ENCODE measurements at places on chromosomes 3 and 15.

GRCh38 chr3:156687023-156687422 is 12.6 kb downstream of the TIPARP start:
- DNase-seq = no peak

DNA sequence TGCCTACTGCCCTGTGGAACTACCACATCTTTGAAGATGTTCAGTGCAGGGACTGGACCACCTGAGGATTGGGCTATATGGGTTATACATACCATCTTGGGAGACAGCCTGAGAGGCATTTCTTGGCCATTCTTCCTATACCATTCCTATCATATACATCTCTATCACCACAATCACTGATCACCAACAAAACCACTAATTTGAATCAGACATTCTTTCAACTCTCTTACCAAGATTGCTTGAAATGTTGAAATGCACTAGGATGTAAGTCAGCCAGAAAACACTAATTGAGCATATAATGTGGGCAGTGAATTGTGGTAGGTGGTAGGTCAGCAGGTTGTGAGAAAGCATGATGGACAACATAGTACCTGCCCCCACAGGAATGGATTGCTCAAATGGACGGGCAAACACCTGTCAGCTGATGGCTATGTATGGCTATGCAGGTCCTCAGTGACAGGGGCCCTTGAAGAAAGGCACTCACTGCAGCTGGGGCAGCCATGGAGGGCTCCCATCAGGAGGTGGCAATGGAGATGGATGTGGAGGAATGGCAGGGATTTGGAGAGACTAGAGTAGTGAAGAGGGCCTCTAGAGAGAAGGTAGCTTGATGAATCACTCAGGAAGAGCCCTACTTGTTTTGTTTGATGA is 49.1 kb downstream of the AMOTL2 start:
- DNase-seq = no peak

GRCh38 chr3:48477959-48478520 is 25.9 kb downstream of the SHISA5 start:
- no peak for DNase-seq

DNA sequence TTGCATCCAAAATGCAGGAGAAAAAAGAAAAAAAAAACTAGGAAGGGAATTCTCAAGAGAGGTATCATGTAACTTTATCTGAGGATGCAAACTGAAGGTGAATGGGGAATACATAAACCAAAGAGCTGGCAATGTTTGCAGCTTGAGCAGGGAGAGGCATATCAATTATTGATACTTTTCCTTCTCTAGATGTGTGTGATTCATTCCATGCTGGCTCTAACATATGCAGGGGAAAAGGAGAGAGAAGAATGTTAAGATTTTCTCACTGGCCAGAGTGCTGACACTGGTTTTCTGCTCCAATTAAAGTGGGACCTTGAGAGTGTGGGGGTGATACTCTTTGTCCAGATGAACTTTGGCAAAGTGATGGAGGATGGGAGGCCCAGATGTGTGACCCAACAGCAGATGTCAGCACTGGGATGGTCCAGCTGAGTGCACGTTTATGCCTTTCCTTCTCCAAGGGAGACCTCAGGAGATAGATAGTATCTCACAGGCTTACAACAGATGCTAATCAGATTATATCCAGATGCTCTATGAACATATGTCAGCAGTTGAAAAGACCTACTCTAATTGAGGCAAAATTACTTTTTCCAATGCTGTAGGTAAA is 50.0 kb upstream of the PSMD6 start:
- DNase-seq = no peak

- peak; percentile 46 for DNase-seq
Measured at GRCh38 chr3:148309390-148310035, 388.2 kb upstream of the AGTR1 start.

GRCh38 chr3:60140160-60140559 is 1090.3 kb upstream of the CFAP20DC start:
- no peak for DNase-seq

DNA sequence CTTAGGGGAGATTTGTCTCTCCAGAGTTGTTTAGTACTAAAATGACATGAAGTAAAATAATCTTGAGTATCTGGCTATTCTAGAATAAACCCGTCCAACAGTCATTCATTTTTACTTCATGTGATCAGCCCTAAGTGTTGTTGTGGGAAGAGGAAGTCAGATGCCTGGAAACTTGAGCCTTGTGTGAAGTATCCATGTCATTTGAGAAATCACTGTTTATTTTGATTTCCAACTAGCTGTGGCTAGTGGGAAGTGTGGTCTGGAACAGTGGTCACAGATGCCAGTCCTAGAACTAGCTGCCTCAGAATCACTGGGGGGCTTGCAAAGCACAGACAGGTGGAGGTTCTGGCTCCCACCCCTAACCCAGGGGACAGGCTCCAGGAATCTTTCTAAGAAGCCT is 77.7 kb upstream of the LIMD1 start:
- DNase-seq = no peak

GRCh38 chr3:15108869-15109268 is 9.9 kb upstream of the RBSN start:
- no peak for DNase-seq

- DNase-seq = no peak
Measured at GRCh38 chr3:193825617-193826016, 232.6 kb downstream of the OPA1 start.

DNA sequence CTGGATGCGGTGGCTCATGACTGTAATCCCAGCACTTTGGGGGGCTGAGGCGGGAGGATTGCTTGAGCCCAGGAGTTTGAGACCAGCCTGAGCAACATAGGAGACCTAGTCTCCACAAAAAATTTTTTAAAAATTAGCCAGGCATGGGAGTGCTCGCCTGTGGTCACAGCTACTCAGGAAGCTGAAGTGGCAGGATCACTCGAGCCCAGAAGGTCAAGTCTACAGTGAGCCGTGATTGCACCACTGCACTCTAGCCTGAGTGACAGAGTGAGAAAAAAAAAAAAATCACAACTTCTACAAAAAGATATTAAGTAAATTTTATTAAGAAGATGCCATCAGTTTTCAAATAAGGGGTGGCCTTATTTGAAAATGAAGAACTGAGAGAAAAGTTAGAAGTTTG is 11.9 kb upstream of the PLA2G4D start:
- DNase-seq = no peak

DNA sequence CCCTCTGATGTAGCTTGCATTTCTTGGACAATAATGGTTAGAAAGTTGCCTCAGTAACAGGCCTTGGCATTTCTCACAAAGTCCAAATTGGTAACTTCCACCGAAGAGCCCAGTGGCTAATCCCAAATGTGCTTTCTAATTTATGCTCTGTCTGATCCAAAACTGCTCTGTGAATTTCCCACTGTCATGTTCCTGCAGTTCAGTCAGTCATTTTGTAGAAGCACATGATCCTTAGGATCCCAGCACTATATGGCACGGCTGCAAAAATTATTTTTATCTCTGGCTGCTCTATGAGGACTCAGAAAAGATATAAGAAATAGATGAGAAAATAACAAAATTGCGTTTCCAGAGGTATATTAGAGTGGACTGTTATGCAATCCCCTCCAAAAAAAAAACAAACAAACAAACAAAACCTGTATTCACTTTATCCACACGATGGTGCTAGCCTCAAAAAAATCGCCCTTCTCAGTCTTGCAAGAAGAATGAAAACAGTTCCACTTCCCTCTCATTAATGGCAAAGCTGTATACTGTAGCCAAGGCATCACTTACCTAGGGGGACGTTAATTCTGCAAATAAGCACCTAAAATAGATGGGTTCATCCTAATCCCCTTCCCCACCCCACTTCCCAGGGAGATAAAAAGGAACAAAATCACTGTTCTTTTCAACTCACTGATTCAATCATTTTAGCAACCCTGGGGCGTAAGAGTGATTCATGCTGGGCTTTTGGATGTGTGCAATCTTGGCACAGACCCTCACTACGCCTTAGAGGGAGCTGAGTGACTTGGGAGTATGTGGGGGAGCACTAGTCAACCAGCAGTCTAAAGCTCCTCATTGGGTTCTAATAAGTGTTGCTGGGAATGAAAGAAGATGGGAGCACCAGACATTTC is 61.3 kb downstream of the TMCO5A start:
- DNase-seq = peak; percentile 66

DNA sequence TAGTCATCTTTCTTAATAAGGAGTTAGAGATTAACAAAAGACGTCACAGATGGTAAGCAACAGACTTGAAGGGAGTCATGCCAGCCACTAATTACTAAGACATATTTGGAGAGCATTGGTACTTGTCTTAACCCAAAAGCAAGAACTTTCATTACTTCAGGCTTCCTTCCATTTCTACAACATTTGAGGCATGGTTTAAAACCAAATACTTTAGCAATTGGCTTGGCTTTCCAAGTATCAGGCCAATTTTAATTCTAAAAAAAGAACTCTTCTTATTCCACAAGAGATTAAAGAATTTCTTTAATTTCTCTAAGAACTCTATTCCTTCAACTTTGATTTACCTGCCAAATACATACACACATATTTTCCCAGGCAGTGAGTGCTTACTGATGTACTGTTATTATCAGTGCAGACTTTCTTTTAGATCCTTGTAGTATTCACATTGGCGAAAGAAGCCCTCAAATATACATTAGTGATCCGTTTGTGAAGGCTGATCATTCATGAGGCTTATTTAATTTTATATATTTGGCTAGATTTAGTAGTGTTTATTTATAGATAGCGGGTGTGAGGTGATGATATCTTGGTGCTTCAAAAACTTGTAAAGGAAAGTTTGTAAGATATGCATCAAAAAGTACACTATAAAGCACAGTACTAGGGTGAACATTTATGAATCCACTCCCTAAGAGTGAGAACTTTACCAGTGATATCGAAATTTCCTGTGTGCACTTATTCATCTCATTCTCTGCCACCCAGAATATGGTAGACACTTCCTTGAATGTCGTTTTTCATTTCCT is 229.2 kb downstream of the MFSD1 start:
- no peak for DNase-seq

DNA sequence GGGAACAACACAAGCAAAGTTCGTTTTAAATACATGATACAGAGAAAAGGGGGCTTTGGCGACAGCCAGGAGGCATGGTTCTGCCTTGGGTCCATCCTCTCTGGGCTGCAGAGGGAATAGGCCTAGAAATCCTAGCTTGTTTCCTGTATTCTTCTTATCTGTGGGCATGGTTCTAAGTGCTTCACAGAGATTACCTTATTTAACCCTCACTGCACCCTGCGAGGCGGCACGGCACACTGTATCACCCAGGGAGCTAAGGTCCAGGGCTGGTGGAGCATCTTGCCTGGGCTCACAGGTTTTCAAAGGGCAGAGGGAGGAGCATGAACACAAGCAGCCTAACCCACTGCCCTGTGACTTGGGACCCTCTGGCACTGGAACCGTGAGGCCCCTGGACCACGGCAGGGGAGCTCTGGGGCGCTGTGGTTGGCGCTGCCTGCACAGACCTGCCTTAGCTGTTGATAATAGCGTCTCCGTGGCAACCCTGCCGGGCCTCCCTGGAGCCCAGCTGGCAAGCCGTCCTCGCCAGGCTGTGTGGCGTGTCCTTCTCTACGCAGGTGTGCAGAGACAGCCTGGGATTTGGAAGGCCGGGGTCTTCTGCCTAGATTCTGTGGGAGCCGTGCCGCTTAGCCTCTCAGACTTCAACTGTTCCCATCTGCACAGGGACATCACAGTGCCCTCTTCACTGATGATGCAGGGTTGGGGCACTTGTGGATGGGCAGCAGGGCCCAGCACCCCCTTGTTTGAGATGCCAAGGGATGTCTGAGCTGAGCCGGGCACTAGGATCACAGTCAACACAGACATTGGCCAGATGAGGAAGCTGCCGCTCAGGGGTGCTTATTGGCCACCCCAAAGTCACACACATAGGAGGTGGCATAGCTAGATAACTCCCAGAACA is 154.6 kb upstream of the TLE3 start:
- DNase-seq = no peak

GRCh38 chr15:45112143-45112590 is 1.8 kb downstream of the DUOX2 start:
- DNase-seq = no peak

DNA sequence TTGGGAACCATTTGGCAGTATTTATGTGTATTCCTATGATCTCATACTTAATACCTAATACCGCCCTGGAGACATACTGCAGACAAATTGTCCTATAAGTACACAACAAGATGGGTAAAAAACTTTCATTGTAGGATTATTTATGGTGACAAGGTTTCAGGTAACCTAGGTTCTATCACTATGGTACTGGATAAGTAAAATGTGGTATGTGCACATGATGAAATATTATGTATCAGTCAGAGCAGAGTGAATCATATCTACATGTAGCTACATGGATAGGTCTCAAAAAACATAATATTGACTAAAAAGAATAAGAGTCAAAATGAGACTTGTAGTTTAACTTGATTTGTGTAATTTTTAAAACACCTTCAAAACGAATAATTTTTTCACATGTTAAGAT is 147.8 kb downstream of the LEKR1 start:
- DNase-seq = no peak

DNA sequence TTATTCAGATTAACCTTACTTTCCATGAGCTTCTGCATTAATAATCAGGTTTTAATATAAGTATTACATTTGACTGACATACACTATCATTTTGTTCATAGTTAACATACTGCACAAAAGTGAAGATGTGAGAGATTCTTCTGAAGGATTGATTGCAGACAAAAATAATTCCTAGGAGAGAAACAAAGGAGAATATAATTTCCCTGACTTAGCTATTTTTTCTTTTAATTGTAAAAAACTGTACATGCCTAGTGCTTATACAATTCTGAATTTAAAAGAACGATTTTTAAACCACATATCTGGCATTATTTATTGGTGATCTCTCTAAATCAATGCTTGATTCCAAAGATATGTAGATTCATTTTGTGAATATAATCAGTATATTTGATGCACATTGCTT is 11.0 kb upstream of the DCBLD2 start:
- no peak for DNase-seq

- DNase-seq = no peak
Measured at GRCh38 chr3:25907081-25907480, 117.2 kb downstream of the OXSM start.

DNA sequence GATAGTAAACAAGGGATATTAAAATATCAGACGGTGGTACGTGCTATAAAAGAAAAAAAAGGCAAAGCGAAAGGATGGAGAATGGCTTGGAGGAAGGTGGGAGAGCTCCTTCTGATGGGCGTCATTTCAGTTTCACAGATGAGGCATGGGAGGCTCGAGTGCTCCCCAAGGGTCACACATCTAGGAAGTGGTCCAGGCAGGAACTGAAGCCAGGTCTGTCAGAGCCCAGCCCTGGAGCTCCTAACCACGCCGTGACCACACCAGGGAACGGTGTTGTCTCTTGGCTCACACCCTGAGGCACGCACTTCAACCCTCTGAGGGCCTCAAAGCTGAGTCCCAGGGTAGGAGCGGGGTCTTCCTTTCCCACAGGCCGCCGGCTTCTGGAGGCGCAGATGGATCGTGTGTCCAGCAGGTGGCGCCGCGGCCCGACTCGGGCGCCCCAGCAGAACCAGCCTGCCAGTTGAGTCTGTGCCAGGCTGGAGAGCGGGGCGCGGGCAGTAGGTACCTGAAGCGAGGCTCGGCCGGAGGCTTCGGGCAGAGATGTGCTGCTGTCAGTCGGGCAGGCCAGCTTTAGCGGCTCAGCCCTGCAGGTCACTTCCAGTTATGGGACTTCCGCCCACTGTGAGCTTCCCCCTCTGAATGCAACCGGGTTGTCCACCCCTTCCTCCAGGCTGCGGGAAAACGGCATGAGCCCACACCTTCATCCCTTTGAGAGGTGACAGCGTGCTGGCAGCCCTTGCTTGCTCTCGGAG is 68.1 kb downstream of the SLC6A1 start:
- peak; percentile 13 for DNase-seq

- no peak for DNase-seq
Measured at GRCh38 chr15:90637693-90638092, 79.5 kb upstream of the BLM start.

Data from HFFc6 (cell line).